ENCODE measurements at places on chromosomes 3 and 15.

GRCh38 chr3:70531838-70532489, 219.5 kb upstream of the MDFIC2 start:
- DNase-seq = no peak

- DNase-seq = peak; percentile 16
Measured at GRCh38 chr3:16148783-16149182, 25.7 kb upstream of the GALNT15 start.

DNA sequence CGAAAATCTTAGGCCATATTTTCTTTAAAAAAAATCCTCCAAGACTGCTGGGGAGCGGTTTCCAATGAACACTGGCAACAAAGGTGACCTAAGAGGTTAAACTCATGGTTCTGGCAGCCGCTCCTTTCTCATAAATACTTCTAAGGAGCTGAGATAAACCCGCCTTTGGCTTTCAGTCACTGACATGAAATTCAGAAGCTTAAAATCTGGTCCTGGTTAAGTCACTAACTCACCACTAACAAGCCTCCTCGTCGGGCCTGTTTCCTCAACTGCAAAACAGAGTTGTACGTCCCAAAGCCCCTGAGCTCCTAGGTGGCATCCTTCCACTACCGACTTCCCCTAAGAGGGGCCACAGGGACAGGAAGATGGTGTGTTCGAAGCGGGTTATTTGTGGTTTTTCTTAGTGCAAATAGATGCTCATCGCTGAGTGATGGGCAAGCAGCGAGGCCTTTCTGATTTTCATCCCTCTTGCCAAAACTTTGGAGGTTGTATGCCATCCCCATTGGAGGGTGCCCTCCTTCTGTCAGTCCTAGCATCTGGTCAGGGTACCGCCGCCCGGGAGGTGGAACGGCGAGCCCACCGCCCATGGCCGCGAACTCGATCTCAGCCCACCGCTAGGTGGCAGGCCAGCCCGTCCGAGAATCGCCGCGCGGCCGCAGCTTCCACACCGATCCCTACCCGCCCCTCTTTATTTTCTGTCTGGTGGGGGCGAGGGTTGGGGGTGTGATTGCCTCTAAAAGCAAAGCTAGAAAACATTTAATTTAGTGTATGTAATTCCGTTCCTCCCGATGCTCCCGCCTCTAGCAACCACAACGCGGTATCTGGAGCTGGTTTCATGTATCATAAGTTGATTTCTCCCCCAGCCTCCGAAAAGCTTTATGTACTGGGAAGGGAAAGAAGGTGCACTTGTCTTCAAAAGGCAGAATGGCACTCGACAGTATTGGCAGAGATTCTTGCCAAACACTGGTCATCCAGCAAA, 4.6 kb downstream of the BCL6 start:
- DNase-seq = peak; percentile 72

DNA sequence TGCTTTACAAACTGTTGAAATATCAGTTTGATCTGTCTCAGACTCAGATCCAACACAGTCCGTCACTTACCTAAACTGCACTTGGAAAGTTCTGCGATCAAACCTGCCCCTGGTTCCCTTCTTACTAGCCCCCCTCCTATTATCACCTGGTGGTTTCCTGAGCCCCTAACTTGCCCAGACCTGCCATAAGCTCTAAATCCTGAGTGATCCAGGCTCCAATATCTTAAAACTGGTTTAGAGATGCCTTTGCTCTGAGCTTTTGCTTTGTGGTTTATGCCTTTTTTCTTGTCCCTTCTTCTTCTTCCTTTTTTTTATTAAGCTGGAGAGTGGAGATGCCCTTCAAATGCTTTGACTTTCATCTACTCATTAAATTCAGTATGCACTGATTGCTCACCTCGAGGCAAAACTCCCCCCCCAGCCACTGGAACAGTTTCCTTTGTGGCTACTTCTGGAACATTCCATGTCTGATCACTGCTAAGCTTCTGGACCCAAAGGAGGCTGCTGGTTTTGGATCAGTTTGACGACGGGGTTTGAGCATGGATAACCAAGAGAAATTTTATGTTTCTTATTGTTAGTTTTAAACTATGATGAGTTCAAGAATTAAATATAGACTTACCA, 3.5 kb upstream of the ITGB5 start:
- DNase-seq = no peak

- no peak for DNase-seq
Measured at GRCh38 chr3:42691816-42692666, 6.7 kb downstream of the KLHL40 start.

GRCh38 chr3:182583545-182583944, 209.8 kb upstream of the ATP11B start:
- DNase-seq = no peak

- no peak for DNase-seq
Measured at GRCh38 chr15:84714821-84715220, 1.1 kb downstream of the SEC11A start.

DNA sequence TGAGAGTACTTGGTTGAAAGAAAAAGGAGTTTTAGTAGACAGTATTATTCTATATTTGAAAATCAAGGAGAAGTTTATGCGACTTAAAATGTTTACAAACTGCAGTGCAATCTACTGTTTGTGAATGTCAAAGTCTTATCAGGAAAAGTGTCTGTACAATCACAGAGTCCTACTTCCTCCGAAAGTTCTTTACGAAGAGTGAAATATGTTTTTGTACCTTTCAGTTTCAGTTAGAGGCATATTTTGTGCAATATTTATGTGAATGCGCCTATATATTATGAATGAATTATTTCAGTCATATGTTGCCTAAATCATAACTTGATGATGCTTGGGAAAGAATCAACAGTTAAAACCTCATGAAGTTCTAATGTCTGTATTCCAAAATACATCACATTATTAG, 31.5 kb downstream of the NGRN start:
- DNase-seq = no peak

- no peak for DNase-seq
Measured at GRCh38 chr15:93515256-93516051, 426.4 kb upstream of the RGMA start.

- no peak for DNase-seq
Measured at GRCh38 chr3:157360044-157360443, 76.6 kb upstream of the PTX3 start.

GRCh38 chr3:197485143-197485542, 70.6 kb downstream of the BDH1 start:
- DNase-seq = no peak

- DNase-seq = no peak
Measured at GRCh38 chr3:149055575-149055974, 30.8 kb downstream of the HLTF start.

DNA sequence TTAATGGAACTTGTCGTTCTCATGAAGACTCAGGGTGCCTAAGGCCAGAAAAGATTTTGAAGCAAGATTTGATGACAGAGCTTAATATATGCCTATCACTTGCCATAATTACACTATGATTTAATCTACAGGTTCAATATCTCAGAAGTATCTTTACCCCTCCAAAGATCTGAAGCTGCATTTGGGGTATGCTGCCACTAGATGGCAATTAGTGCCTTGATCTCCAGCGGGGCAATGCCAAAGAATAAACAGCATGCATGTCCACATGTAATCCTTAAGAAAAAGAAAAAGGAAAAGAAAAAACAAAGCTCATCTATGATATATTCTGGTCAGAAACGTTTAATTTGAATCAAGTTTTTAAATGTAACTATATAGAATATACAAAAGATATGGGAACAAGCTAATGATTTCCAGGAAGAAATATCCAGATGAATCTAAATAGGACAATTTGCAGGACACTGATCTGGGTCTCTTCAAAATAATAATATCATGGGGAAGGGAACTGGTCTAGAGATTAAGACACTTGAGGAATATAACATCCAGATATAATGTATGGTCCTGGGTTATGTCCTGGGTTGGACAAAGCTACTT, 55.0 kb upstream of the SOX14 start:
- no peak for DNase-seq

- peak; percentile 95 for DNase-seq
Measured at GRCh38 chr3:140180603-140181002, 245.6 kb downstream of the CLSTN2 start.

DNA sequence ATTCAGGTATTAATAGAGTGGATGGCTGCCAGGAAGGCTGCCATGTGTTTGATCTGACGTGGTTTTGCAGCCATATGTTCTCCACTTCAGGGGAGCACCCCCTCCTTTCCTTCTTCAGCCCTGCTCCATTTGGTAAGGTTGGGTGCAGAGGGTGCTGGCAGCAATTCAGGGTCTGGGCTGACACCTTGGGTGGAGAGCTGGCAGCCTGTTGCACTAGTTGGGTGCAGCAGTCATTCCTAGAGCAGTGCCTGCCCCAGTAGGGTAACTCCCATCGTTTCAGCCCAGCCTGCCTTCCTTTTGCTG, 1.5 kb downstream of the TYRO3 start:
- DNase-seq = no peak

DNA sequence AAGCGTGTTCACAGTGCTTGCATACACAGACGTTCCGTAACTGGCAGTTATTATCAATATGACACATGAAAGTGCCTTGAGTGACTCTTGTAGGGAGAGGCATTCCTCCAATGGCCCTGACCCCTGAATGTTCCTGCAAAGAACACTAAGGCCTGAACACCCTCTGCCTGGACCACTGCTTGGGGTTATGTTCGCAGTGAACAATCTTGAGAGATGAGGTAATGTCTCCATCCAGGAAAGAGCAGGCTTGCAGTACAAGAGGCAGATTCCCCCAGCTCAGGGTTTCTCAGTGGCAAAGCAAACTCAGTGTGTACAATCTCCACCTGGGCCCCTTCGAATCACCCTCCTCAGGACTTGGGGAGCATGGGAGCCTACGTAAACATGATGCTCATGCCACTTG, 324.6 kb downstream of the MAGI1 start:
- DNase-seq = no peak

DNA sequence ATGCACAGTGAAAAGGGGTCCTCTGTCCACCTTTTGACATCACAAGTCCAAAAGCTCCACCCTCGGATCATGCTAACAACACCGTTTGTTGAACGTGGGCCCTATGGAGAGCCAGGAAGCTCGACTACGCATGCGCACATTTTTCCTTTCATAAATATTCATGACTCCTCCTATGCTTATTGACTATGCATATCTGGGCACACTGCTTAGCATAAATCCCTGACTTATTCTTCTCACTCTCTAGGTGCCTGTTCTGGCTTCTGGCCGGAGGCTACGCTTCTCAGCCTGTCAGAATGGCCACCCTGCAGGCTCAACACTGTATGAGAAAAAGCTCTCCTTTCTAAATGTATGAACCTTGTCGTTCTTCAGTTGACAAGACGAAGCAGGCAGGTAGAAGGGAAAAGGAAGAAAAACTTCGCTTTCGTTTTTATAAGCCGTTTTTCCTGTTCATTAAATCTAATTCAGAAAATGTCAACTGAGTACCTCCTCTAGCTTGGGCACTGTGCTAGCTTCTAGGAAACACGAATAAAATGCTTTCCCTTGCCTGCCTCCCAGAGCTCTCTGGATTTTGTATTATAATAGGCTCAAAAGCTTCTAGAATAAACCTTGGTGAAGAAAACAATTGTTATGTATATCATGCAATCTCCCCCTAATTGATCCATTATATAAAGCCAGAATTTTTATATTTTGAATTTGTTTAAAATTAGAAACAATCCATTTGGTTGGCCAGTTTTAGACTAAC, 207.7 kb downstream of the ATP10A start:
- no peak for DNase-seq

GRCh38 chr15:57082054-57082728, 163.7 kb downstream of the TCF12 start:
- DNase-seq = no peak

GRCh38 chr15:65816441-65816840, 24.3 kb upstream of the DENND4A start:
- no peak for DNase-seq

- DNase-seq = no peak
Measured at GRCh38 chr3:135138776-135139175, 343.7 kb downstream of the EPHB1 start.

DNA sequence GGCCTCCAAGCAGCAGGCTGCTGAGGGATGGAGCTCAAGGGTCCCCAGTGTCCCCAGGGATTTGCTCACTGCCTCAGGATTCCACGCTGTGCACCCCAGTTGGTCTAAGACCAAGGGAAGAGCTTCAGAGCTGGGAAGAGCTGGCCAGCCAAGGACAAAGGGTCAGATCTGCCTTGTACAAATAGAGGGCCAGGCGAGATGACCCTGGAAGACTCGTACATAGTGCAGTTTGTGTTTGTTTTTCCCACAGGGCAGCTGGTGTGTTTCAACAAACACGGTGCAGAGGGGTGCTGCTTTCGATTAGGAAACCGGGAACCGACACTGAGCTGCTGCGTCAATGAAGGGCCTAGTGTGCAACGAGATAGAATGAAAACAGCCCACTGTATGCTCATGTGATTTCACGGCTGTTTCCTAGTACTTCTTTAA, 56.1 kb upstream of the TRPM1 start:
- DNase-seq = no peak

GRCh38 chr3:138919325-138919724, 27.6 kb downstream of the FOXL2 start:
- DNase-seq = no peak

GRCh38 chr15:83053151-83053550, 13.9 kb downstream of the BTBD1 start:
- no peak for DNase-seq

GRCh38 chr15:62684123-62684808, 358.3 kb upstream of the TPM1 start:
- DNase-seq = no peak

DNA sequence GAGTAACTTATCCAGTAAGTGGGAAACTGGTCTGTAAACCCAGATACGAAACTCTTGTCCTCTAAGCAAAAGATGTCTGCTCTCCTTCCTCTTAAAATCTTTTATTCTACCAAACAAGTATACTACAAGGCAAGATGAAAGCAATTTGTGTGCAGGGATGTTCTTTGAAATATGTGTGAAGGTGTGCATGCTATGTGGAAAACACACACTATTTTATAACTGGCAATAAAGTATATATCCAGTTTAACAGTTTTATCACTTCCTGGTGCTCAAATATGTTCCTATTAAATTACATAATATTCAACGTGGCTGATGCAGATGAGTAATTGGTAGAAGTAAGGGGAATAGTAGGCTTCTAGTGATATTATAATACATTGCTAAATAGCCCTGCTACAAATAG, 566.5 kb downstream of the ROBO2 start:
- DNase-seq = no peak

GRCh38 chr3:101888653-101889052, 39.3 kb downstream of the NFKBIZ start:
- DNase-seq = no peak

DNA sequence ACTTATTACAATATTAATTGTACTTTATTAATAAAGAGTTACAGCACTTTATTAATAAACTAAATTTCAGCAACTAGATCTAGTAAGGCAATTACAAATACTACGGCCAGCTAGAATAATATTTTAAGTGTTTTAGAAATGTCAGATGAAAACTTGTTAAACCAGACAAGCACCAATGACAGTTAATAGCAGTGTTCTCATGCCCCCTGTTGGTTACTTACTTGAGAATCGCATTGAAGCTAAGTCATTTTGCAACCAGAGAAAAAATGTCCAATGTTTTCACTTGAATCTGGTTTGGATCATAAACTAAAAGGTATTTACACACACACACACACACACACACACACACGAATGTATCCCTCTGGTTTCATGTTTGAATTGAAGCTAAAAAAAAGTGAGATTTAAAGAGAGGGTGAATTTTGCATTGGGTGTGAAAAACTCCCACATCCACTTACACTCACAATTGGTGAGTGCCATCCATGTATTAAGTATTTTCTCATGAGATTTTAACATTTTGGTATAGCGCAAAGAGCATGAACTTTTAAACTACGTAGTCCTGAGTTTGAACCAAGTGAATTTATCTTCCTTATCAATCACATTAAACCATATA, 347.7 kb downstream of the ZBBX start:
- peak; percentile 61 for DNase-seq

- DNase-seq = no peak
Measured at GRCh38 chr3:152384412-152384811, 115.7 kb downstream of the MBNL1 start.

GRCh38 chr3:53629402-53629723, 135.0 kb downstream of the CACNA1D start:
- DNase-seq = no peak

Measured in NCI-H1105 (cell line).